HL-60 (cell line): ENCODE measurements at places on chromosomes 11 and 22.
A peak's percentile ranks its signal among the peaks of the same experiment; 100 is the strongest.

DNA sequence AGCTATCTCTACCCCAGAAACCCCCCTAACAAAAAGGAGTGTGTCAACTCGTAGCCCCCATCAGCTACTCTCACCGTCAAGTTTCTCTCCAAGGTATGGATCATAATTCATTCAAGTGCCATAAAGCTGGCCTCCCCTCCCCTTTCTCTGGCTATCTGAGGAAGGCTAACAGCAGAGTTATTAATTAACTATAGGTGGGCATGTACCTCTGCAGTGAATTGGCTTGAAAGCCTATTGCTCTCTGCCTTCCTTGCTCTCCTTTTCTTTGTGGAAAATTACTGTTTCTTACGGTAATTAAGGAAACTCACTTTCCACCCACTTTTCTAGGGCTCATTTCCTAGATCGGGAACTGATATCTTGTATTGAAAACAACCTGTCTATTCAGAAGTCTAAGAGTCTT, 14.1 kb downstream of the POLA2 start:
- DNase-seq = no peak

- no peak for DNase-seq
These were observed 1539.4 kb upstream of the TENM4 start for GRCh38 chr11:80980227-80980626.

DNA sequence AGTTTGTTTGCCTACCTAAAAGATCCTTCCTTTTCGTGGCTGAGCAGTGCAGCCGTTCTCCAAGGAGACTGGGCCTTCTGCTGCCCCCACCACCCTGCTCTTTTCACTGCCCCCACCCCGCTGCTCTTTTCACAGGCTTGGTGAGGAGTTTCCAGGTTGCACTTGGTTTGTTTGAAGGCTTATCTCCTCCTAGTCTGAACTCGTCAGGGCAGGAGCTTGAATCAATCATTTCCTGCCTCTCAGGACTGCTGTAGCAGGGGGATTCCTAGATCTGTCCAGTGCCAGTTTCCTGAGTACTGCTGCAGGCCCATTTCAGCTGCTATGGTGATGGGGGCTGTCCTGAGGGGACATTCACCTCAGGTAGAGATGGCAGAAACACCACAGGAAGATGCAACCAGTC, 10.0 kb downstream of the MED15 start:
- no peak for DNase-seq

DNA sequence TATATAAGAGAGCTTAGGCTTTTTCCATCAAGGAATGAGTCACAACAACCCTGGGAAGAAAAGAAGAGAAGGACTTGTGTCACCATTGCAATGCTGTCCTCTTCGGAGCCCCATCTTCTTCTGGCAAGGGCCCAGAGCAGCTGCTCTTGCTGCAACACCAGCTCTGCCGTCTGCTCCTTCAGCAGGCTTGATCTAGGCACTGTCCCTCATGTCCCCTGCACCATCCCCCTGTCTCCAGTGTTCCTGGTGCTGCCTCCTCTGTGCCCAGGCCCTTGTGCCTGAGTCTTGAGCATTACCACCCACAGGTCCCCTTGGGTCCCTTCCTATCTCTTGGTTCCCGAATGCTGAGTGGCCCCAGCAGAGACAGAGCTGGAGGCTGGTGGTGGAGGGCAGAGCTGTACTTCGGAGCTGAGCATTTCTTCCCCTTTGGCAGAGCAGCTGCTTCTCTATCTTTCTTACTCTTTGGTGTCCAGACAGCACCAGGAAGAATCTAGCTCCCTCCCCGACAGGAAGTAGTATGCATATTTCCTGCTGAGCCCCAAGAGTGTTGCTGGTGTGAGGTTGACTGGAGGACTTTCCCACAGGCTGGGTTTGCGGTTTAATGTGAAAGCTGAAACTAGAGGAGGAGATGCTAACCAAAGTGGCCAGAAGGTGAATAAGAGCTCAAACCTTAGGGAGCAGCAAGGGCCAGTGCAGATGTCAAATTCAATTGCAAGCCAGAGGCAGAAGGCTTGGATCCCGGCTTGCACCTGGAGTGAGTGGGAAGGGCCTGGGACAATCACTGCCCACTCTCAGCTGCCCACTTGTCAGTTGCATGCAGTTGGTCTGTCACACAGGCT, 27.8 kb downstream of the WEE1 start:
- peak; percentile 94 for DNase-seq

- DNase-seq = peak; percentile 15
These were observed 5.1 kb upstream of the KRTAP5-9 start for GRCh38 chr11:71542879-71543777.

GRCh38 chr11:114243461-114244372, 52.5 kb upstream of the NNMT start:
- no peak for DNase-seq

- peak; percentile 86 for DNase-seq
These were observed 18.1 kb upstream of the MYH9 start for GRCh38 chr22:36405671-36406538.

GRCh38 chr11:127393460-127393997, 393.0 kb upstream of the KIRREL3 start:
- DNase-seq = no peak

- no peak for DNase-seq
These were observed 29.8 kb upstream of the MSANTD2 start for GRCh38 chr11:124829986-124830385.

GRCh38 chr22:45179276-45180049, 15.7 kb downstream of the NUP50 start:
- no peak for DNase-seq

- DNase-seq = no peak
These were observed 78.3 kb downstream of the MICAL2 start for GRCh38 chr11:12188548-12189317.

GRCh38 chr22:42438293-42438650, 6.1 kb upstream of the NFAM1 start:
- no peak for DNase-seq

GRCh38 chr11:98561252-98561651, 459.5 kb upstream of the CNTN5 start:
- no peak for DNase-seq

DNA sequence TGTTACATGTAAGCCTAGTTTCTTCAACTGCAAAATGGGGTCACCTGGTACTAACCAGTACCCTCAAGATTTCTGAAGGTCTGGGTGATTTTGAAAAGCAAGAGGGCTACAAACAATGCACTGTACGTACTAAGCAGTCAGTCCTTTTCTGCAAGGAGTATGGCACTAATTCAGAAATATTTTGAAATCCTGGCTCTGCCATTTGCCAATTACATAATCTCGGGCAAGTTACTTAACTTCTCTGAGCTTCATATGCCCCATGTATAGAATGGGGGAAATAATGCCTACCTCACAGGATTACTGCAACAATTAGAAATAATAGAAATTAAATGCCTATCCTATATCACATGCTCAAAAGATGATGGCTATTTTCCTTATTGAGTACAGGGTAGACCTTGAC, 60.7 kb upstream of the CCDC89 start:
- DNase-seq = no peak

- peak; percentile 66 for DNase-seq
These were observed 9.2 kb upstream of the AIFM3 start for GRCh38 chr22:20957683-20958431.

GRCh38 chr11:130216591-130217132, 57.1 kb downstream of the ST14 start:
- no peak for DNase-seq

DNA sequence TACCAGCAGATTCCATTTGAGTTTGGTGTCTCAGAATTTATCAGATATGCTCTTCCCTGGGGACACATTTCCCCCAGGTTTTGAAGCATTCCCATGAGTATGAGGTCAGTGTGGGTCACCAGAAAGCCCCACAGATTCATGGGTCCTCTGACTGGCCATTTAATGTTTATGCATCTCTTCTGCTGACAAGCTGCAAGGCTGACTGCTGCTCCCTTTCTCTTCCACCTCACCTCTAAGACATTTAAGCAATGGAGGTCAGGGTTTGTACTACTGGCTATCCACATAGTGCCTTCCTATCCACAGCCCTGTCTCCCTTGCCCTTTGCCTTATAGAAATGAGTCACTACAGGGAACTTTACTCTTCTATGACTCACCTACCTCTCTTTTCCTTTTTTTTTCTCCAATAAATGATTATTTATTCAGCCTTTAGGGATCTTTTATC, 106.0 kb upstream of the TIMP3 start:
- DNase-seq = no peak

- peak; percentile 40 for DNase-seq
These were observed 2.5 kb downstream of the PKP3 start for GRCh38 chr11:396511-396947.
